ENCODE measurements at places on chromosomes 11 and 22. TPM values are rescaled to one million over a fixed set of nuclear protein-coding genes. Genes with fewer than 3 reads are reported as not detected.

CD248 gene
- 3.2 TPM for total RNA-seq

APOBEC3G gene
- 0.74 TPM for total RNA-seq

TXN2 gene
- total RNA-seq, result 15.5 TPM

OR10D3 gene
- not detected for total RNA-seq

ELFN2 gene
- total RNA-seq, result 21.6 TPM

TRIM34 gene
- total RNA-seq, result 0.74 TPM
